Activated CD4-positive, alpha-beta T cell treated with anti-CD3 and anti-CD28 coated beads for 24 hours (primary cell): ENCODE measurements at places on chromosomes 13 and 19.

- no peak for DNase-seq
These were observed 481.7 kb upstream of the PRR20A start for GRCh38 chr13:56659041-56659471.

GRCh38 chr13:20940083-20940482, 37.5 kb upstream of the XPO4 start:
- no peak for DNase-seq

GRCh38 chr13:48493851-48494250, 39.0 kb downstream of the RCBTB2 start:
- DNase-seq: no peak

GRCh38 chr13:96898646-96899254, 95.5 kb downstream of the OXGR1 start:
- no peak for DNase-seq
